Testis (tissue), 5 donors: ENCODE measurements at places on chromosomes 4 and X.
A peak's percentile ranks its signal among the peaks of the same experiment; 100 is the strongest.

DNA sequence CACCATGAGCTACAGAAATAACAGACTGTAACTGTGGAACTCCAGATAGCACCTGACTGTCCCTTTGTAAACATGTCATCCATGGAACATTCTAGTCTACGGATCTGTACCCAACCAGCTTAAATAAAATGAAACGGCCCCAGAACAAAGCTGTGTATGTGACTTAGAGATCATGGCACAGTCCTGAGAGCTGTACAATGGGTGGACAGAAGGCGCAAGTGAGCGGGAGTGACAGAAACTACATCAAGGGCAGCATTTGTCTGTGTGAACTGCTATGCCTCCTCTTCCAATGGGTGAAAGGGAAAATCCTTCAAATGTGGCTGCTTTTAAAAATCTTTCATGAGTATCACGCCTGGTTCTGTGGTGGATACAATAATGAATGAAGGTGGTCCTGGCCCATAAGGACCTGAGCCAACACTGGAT lies 72.5 kb downstream of the FAT1 start:
- H3K36me3 ChIP-seq: no peaks in the 10 kb centered on the region
- H3K4me1 ChIP-seq: no peaks in the 10 kb centered on the region
- DNase-seq: no peak
- no peak overlapping the region for H3K27ac ChIP-seq

- no peaks in the 10 kb centered on the region for H3K36me3 ChIP-seq
- no peaks in the 10 kb centered on the region for H3K27me3 ChIP-seq
- H3K4me3 ChIP-seq: no peak overlapping the region
- H3K27ac ChIP-seq: no peak overlapping the region
Observed at GRCh38 chr4:154593868-154594267, 3.3 kb upstream of the FGA start.

DNA sequence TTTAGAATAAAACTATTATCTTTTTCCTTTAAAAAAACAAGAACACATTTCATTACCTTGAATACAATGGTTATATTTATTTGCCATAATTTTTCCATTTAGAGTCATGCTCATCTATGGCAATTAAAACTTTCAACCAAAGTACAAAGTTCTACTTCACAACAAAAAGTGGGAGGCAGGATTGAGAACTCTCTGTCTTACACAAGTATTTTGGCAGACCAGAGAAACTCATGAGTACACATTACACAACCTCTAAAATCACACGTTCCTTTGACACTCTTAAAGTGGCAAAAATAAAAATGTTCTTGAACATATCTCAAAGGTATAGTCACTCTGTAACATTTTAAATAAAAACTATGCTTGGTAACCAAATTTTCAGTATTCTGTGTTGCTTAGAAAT lies 213.4 kb downstream of the IL15 start:
- DNase-seq: no peak
- H3K4me3 ChIP-seq: no peak overlapping the region
- no peak overlapping the region for H3K27ac ChIP-seq
- H3K27me3 ChIP-seq: no peaks in the 10 kb centered on the region

DNA sequence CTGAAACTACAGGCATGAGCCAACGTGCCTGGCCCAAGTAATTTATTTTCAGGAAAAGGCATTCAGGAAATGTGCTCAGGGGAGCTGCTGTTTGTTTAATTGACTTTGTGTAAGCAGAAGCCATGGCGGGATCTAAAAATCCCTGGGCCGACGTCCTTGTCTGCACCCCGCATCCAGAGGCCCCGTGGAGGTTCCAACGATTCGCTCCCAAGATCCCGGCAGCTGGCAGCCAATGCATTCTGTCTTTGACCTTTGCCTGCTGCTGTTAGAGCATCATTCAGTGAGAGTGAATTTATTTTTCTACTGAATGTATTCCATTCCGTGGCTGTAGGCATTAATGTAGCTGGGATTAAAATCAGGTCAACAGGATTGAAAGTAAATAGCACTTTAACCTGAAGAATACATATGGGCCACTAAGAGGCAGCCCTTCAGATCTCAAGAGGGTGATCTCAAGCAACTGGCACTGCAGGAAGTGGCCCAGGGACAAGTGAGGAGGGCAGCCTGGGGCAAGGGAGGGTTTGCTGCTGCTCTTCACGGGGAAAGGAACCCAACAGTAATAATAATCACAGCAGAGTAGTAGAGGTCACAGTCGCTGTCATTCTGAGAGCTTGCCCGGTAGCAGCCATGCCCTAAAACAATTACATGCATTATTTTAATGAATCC lies 75.2 kb downstream of the PSAPL1 start:
- no peaks in the 10 kb centered on the region for H3K27me3 ChIP-seq
- H3K27ac ChIP-seq: no peak overlapping the region
- H3K4me1 ChIP-seq: peaks cover 5% of the 10 kb centered on the region
- H3K4me3 ChIP-seq: no peak overlapping the region

- no peak for DNase-seq
- H3K27me3 ChIP-seq: no peaks in the 10 kb centered on the region
- H3K27ac ChIP-seq: no peak overlapping the region
- no peaks in the 10 kb centered on the region for H3K36me3 ChIP-seq
Observed at GRCh38 chr4:41155194-41155830, 59.0 kb downstream of the APBB2 start.

DNA sequence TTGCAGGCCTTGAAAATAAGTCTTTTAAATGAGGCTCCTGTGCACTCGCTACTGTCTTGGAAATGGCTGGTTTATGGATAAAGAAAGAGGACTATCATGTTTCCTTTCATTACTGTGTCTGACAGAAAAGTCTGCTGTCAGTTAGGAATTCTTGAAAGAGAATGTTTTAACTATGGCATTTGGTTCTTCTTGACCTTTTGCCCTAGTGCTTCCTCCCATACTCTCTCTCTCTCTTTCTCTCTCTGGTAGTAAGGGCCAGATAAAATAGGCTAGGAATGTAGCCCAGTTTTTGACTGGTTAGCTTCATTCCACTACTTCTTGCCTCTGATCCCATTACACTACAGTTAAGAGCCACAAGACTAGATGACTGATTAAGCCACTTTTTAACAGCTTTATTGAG lies 29.8 kb downstream of the YY2 start:
- H3K4me3 ChIP-seq: no peak overlapping the region
- H3K27me3 ChIP-seq: no peaks in the 10 kb centered on the region
- no peak for DNase-seq

GRCh38 chr4:6126971-6127745 lies 73.2 kb downstream of the JAKMIP1 start:
- H3K4me3 ChIP-seq: no peak overlapping the region
- H3K36me3 ChIP-seq: no peaks in the 10 kb centered on the region
- DNase-seq: no peak
- H3K4me1 ChIP-seq: no peaks in the 10 kb centered on the region

GRCh38 chr4:142278663-142279062 lies 567.4 kb downstream of the INPP4B start:
- no peak for DNase-seq
- H3K27ac ChIP-seq: no peak overlapping the region
- no peaks in the 10 kb centered on the region for H3K36me3 ChIP-seq

GRCh38 chrX:32708542-32708941 lies 502.8 kb downstream of the DMD start:
- H3K4me3 ChIP-seq: no peak overlapping the region
- H3K4me1 ChIP-seq: no peaks in the 10 kb centered on the region
- H3K27ac ChIP-seq: no peak overlapping the region
- DNase-seq: no peak
- no peaks in the 10 kb centered on the region for H3K36me3 ChIP-seq
- no peaks in the 10 kb centered on the region for H3K27me3 ChIP-seq

DNA sequence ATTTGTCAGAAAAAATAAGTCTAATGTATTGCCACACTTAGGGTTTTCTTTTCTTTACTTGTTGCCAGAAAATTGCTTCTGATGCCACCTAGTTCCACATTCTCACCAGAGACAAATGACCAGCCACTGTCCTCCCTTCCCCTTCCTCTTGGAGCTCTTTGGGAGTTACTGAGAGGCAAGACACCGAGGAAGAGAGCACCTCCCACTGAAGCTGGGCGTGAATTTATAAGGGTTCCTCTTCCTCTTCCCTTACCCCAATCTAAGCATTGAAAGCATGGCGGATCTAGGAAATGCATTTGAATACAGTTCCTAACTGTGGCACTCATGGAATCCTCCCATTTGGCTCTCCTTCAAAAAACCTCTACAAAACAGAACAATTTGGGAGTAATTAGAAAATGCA lies 30.0 kb downstream of the ANXA3 start:
- no peaks in the 10 kb centered on the region for H3K4me1 ChIP-seq
- H3K36me3 ChIP-seq: no peaks in the 10 kb centered on the region
- no peak for DNase-seq
- H3K4me3 ChIP-seq: no peak overlapping the region
- H3K27me3 ChIP-seq: no peaks in the 10 kb centered on the region

DNA sequence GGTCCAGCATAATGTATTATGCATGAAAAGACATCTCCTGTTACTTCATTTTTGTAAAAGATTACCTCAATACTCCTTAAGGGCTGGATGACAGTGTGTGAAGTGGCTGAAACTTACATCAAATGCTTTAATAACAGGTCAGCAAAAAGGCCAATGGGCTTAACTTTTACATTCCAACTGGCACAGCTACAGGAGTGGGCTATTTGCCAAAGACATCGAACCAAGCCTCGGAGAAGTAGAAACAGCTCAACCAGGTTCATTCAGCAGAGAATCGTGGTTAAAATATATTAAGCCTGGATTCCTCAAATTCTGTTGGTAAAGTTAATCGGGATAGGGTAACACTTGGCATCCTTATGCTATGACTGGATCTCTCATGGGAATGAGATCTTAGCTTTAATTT lies 639.7 kb downstream of the TRIML1 start:
- H3K36me3 ChIP-seq: no peaks in the 10 kb centered on the region
- no peak overlapping the region for H3K27ac ChIP-seq
- H3K4me3 ChIP-seq: no peak overlapping the region
- no peaks in the 10 kb centered on the region for H3K27me3 ChIP-seq

GRCh38 chr4:70895405-70895804 lies 6.8 kb upstream of the MOB1B start:
- no peaks in the 10 kb centered on the region for H3K36me3 ChIP-seq
- H3K4me3 ChIP-seq: no peak overlapping the region
- DNase-seq: no peak
- peaks cover 6% of the 10 kb centered on the region for H3K4me1 ChIP-seq

GRCh38 chr4:38230121-38230801 lies 270.1 kb downstream of the PTTG2 start:
- no peak overlapping the region for H3K27ac ChIP-seq
- H3K36me3 ChIP-seq: no peaks in the 10 kb centered on the region
- no peak overlapping the region for H3K4me3 ChIP-seq

- H3K36me3 ChIP-seq: no peaks in the 10 kb centered on the region
- H3K27me3 ChIP-seq: no peaks in the 10 kb centered on the region
- peak; percentile 20 for DNase-seq
- no peak overlapping the region for H3K4me3 ChIP-seq
- H3K4me1 ChIP-seq: no peaks in the 10 kb centered on the region
- H3K27ac ChIP-seq: no peak overlapping the region
Observed at GRCh38 chr4:134906404-134907023, 704.9 kb upstream of the PABPC4L start.

DNA sequence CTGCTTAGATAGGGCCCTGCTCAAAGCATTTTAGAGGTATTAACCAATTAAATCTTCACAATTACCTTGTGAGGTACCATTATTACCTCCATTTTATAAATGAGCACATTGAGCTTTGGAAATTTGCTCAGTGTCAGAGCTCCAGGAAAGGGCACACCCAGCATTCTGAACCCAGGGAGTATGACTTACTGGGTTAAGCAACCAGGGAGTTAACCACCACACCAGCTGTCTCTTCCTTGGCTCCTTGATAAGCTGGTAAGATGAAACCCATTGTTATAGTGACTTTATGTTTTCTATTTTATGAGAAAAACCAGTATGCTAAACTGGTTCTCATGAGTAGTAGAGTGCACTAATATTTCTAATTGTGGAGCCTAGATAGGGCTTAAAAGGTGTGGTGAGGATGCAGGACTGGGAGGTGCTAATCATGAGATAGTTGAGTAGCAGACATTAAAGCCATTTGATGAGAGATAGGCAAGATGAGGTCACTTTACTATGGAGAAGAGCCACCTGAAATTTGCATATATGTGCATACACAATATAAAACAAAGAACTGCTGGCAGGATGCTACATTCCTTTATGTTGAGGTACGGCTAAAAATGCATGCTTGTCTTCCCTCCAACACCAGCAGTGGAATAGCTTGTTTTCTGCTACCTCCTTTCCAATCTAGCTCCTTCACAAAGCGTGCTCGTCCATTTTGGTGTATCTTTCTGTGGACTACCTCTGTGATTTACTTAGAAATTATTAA lies 556.1 kb downstream of the SPRY1 start:
- H3K27me3 ChIP-seq: no peaks in the 10 kb centered on the region
- H3K27ac ChIP-seq: no peak overlapping the region
- H3K4me1 ChIP-seq: no peaks in the 10 kb centered on the region
- H3K4me3 ChIP-seq: no peak overlapping the region
- DNase-seq: no peak

DNA sequence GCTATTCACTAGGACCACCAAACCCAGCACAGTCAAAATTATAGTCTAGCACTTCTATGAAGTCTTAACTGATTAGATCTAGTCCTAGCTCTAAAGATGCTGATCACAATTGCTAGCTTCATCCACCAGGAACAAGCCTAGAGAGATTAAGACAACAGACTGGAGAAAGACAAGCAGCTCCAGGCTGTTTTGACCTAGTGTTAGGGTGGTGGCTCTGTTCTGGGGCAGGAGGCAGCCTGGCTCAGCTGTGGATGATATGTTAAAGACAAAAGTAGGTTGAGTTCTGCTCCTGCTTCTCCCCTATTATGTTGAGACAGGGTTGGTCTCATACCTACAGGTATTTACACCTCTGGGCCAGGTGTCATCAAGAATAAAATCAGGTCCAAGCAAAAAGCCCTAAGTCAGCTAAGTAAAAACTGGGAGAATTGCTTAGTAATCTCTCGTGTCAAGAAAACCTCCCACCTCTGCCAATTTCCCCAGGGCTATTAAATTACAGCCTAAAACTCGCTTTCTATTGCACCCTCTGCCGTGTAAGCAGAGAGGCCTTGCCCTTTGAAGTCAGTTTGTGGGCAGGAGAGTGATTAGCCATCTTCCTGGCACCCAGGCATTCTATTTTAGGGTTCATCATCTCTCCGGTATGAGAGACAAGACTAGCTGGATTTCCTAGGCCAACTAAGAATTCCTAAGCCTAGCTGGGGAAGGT lies 39.9 kb downstream of the RAB40AL start:
- H3K27ac ChIP-seq: no peak overlapping the region
- H3K4me1 ChIP-seq: no peaks in the 10 kb centered on the region
- DNase-seq: no peak
- H3K27me3 ChIP-seq: no peaks in the 10 kb centered on the region
- H3K36me3 ChIP-seq: no peaks in the 10 kb centered on the region

- no peaks in the 10 kb centered on the region for H3K36me3 ChIP-seq
- no peak overlapping the region for H3K27ac ChIP-seq
- H3K4me1 ChIP-seq: no peaks in the 10 kb centered on the region
- H3K4me3 ChIP-seq: no peak overlapping the region
Observed at GRCh38 chr4:175875993-175876771, 64.1 kb upstream of the GPM6A start.

- H3K27ac ChIP-seq: no peak overlapping the region
- no peak for DNase-seq
- H3K4me3 ChIP-seq: no peak overlapping the region
- H3K4me1 ChIP-seq: no peaks in the 10 kb centered on the region
- no peaks in the 10 kb centered on the region for H3K27me3 ChIP-seq
- H3K36me3 ChIP-seq: no peaks in the 10 kb centered on the region
Observed at GRCh38 chr4:154709550-154709949, 34.2 kb upstream of the LRAT start.

GRCh38 chr4:39030725-39031124 lies 1.5 kb downstream of the TMEM156 start:
- no peaks in the 10 kb centered on the region for H3K27me3 ChIP-seq
- H3K4me1 ChIP-seq: no peaks in the 10 kb centered on the region
- no peak overlapping the region for H3K27ac ChIP-seq
- no peak overlapping the region for H3K4me3 ChIP-seq
- no peaks in the 10 kb centered on the region for H3K36me3 ChIP-seq
